ENCODE measurements at places on chromosomes 13 and 19. TPM values are rescaled to one million over a fixed set of nuclear protein-coding genes. Genes with fewer than 3 reads are reported as not detected.

- no peak overlapping the region for H3K27ac ChIP-seq
- no peak for DNase-seq
- no peaks in the 10 kb centered on the region for H3K4me1 ChIP-seq
- no peaks in the 10 kb centered on the region for H3K27me3 ChIP-seq
Observed at GRCh38 chr19:15591796-15592195, 23.2 kb upstream of the CYP4F8 start.

The S1PR5 gene
- 0.39 TPM for total RNA-seq

The ZNF8 gene
- total RNA-seq, result 2.2 TPM

GRCh38 chr13:91389186-91389585, 9.2 kb upstream of the GPC5 start:
- no peak overlapping the region for H3K4me3 ChIP-seq
- H3K36me3 ChIP-seq, result no peaks in the 10 kb centered on the region
- H3K27ac ChIP-seq, result no peak overlapping the region
- H3K4me1 ChIP-seq, result no peaks in the 10 kb centered on the region

DNA sequence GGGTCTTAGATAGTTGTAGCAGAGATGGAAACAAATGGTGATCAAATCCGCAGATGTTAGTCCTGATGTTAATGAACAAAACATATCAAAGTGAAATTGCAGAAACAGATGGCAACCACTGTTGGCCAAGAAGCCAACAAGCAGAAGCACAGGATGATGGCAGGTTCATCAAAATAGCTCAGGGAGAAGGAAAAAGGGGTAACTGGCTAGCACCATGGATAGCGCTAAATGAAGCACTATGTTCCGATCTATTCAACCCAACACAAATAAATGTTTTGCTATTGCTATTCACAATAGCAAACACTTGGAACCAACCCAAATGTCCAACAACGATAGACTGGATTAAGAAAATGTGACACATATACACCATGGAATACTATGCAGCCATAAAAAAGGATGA, 413.7 kb downstream of the FGF14 start:
- H3K27ac ChIP-seq, result no peak overlapping the region
- H3K4me1 ChIP-seq, result no peaks in the 10 kb centered on the region
- H3K4me3 ChIP-seq, result no peak overlapping the region

DNA sequence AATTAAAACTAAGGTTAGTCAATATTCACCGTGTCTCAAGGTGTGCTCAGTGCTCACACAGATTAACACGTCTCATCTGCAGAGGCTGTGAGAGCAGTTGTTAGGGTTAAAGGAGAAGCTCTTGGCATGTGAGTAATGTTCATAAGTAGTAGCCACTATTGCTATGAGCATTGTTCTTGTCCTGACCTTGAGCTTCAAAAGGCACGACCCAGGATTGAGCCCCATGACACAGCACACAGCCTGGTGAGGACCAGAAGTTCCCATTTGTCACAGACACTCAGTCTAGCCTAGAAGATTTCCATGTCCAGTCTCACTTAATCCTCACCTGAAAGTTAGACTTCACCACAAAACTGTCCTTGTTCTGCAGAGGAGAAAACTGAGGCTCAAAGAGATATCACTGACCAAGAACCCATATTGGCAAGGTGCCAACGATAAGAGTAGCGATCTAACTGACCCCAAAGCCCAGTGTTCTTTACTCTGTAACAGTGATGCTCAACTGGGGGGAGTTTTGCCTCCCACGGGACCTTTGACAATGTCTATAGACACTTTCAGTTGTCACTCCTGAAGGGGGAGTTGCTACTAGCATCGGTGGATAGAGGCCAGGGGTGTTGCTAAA, 26.0 kb downstream of the FPR3 start:
- no peak overlapping the region for H3K4me3 ChIP-seq
- no peaks in the 10 kb centered on the region for H3K4me1 ChIP-seq

DNA sequence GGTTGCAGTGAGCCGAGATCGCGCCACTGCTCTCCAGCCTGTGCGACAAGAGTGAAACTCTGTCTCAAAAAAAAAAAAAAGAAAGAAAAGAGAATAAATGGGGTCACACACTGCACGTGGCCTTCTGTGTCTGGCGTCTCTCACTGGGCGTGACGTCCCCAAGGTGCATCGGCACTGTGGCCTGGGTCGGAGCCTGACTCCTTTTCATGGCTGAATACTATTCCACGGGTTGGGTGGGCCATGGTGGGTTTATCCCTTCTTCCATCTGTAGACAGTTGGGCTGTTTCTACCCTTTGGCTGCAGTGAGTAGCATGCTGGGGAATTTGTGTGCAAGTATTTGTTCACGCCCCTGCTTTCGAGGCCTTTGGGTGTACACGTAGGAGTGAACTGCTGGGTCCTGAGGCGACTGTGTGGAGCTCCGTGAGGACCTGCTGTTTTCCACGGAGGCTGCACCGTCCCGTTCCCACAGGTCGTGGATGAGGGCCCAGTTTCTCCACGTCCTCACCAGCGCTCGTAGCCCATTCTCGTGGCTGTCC, 8.3 kb upstream of the MISP start:
- no peak overlapping the region for H3K4me3 ChIP-seq
- no peak overlapping the region for H3K27ac ChIP-seq
- H3K4me1 ChIP-seq, result no peaks in the 10 kb centered on the region
- no peak for DNase-seq
- H3K27me3 ChIP-seq, result no peaks in the 10 kb centered on the region

DNA sequence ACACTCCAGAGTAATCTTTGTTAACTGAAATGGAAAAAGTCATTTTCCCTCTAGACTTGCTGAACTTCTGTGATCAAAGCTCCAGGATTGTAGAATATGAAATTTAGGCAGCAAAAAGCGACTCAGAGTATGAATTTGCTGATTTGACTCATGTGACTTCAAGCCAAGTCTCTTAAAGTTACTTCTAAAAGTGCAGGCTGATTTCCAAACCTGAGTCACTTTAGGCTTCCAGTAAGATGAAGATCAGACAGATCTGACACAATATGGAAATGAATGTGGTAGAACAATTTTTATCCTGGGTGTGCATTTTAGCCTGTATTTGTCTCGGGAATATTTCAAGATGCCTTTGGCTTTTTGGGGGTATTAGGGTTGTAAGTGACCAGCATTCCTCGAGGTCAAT, 151.0 kb upstream of the TMTC4 start:
- no peaks in the 10 kb centered on the region for H3K4me1 ChIP-seq
- no peak overlapping the region for H3K4me3 ChIP-seq
- no peak for DNase-seq
- H3K27ac ChIP-seq, result no peak overlapping the region

- H3K36me3 ChIP-seq, result no peaks in the 10 kb centered on the region
- no peaks in the 10 kb centered on the region for H3K4me1 ChIP-seq
- no peak for DNase-seq
- H3K27ac ChIP-seq, result no peak overlapping the region
- H3K27me3 ChIP-seq, result no peaks in the 10 kb centered on the region
Observed at GRCh38 chr13:93118081-93118615, 108.5 kb upstream of the GPC6 start.

The FCAR gene
- 0.22 TPM for total RNA-seq

DNA sequence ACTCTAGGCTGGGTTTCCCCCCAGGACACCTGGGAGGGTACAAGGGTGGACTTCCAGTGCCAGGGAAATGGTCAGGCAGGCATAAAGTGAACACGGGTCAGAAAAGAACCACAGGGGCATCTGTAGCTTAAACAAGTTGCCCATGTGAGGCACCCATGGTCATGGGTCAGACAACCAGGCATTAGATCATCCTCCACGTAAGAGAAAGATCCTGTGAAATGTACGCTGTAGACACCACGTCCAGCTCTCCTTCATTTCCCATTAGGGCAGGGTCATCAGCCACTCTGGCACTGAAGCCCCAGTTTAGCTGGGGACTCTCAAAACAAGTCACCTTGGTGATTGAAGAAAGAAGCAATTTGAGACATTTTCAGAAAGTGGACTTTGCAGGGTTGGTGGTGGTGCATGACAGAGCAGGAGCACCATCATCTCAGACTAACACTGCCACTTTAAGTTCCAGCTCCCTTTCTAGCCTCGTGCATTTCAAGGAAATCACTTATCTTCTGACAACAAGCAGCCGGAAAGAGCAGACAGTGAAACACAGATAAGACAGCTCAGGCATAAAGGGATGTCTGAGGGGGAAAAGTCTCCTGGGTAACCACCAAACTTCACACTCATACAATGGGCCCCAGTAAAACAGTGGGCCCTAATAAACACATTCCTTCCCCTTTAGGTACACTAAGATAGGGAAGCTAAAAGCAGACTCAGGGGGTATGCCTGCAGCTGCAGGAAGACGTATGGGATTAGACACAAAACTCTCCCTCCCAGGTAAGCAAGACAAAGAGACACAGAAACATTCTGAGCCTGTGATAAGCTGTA, 16.1 kb upstream of the SIGLEC6 start:
- H3K4me3 ChIP-seq, result no peak overlapping the region
- H3K27me3 ChIP-seq, result no peaks in the 10 kb centered on the region
- H3K36me3 ChIP-seq, result no peaks in the 10 kb centered on the region
- no peaks in the 10 kb centered on the region for H3K4me1 ChIP-seq

The CGB1 gene
- total RNA-seq, result not detected

DNA sequence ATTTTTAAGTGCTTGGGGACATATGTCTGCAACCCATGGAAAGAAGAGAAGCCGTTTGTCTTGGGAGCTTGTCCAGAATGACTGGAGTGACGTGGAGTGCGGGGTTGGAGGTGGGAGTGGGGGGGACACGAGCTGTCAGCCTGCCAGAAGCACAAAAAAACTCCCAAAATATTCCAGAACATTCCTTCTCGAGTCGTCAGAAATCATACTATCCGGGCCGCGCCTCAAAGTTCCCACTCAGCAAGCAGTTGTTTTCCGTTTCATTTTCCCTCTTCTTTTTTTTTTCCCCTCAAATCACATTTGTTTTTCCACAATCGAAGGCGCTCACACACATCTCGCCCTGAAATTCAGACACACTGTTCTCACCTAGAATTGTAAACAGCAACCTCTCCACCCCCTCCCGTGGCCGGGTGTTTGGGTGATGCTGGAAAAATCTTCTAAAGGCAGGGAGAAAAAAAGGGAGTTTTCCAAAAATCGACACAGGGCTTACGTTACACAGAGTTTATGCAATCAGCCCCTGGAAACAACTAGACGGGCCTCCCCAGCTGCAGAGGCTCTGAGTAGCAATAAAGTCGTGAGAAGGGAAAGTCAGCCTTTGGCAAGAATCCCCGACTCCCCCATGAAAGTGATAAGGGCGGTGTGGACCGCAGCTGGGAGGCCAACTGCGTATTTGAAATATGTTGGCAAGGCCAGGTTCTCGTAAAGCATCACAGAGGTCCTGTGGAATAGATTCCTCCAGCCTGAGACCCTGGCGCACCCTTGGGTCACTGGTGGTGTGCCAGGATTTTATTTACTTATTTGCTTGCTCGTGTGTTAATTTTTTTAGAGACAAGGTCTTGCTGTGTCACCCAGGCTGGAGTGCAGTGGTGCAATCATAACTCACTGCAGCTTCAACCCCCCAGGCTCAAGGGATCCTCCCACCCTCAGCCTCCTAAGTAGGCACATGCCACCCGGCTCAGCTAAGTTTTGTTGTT, 31.2 kb upstream of the KLF2 start:
- no peak for DNase-seq
- no peaks in the 10 kb centered on the region for H3K36me3 ChIP-seq
- H3K4me3 ChIP-seq, result peak overlapping the region; percentile 7
- peak overlapping the region; percentile 73 for H3K27ac ChIP-seq
